T1000 (cell line): ENCODE measurements at places on chromosomes 12 and 14.
A peak's percentile ranks its signal among the peaks of the same experiment; 100 is the strongest.

DNA sequence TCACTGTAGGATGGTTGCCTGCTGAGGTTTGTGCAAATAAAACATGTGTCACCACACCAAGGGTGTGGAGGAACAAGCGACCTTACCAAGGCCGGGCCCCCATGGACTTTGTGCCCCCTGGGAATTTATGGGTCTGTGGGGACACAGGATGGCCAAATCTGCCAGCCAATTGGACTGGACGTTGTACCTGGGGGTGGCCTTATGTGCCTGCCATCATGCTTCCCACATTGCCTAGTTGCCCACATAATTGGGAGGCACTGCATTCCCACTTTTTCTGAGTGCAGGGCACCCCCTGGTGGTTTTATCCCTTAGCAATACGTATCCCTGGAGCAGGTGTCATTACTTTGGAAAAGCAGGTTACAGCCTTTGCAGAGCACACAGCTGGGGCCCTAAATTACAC is 92.6 kb upstream of the TMPO start:
- DNase-seq, result no peak

DNA sequence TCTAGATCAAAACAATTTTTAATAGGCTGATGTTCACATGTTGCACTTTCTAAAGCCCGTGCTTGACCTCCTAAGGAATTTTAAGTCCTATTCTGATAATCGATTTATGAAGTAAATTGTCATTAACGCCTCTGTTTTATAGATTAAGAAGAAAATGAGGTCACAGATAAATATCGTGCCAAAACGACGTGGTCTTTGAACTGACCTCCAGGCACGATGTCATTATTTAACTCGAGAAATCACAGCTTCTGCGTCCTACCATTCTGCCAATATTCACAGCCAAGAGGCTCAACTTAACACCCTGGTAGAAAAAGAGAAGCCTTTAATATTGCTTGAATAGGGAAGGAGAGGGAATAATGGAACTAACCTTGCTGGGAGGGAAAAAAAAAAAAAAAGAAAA is 888 bp upstream of the EEA1 start:
- no peak for DNase-seq

DNA sequence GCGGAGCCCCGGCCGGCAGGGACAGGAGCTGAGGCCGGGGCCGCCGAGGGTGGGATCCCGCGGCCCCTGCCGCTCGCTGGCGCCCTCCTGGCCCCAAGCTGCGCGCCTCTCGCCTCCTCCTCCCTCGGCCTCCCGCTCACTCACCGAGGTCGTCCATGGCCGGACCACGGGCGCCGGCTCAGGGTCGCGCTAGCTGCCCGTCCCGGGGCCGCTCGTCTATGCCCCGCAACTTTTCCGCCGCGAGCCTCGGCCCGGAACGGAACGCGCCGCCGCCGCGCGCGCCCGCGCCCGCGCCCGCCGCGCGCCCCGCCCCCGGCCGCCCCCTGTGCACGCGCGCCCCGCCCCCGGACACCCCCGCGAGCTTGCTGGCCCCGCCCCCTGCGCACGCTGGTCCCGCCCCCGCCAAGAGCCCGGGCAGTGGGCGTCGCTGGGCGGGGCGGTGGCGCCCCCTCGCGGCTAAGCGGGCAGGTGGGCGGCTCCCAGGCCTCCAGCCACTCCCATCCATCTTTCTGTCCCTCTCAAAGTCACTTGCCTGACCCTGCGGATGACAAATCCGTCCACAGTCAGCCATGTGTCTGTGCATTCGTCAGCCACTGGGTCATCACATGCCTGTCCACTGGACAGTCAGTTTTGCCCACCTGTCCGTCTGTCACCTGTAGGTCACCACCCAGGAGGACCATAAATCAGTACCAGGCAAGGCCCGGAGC is at the start of gene PXN:
Gene PXN (minus strand): TSS at position 258 of the 707 bp plus-strand sequence. CDS start 101 bp downstream, at position 157.
- peak; percentile 78 for DNase-seq

DNA sequence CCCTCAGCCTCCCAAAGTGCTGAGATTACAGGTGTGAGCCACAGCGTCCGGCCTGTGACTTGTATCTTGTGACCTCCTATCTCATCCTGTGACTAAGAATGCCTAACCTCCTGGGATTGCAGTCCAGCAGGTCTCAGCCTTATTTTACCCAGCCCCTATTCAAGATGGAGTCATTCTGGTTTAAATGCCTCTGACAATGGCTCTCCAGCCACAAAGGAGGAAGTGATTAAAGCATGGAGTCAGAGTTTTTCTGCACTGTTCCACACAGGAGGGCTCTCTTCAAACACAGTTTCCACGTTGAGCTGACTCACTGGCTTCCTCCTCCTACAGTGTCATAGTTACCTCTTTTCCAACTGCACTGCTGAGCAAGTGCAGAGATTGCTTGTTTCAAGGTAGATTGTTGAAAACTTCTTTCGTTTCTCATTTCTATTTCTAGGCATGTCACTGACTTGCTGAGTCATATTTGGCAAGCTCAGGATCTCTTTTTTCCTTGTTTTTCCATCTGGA is 383.8 kb downstream of the PCNX1 start:
- no peak for DNase-seq

GRCh38 chr14:26123459-26123858 is 474.4 kb downstream of the NOVA1 start:
- no peak for DNase-seq

GRCh38 chr12:130011611-130012385 is 108.0 kb upstream of the TMEM132D start:
- no peak for DNase-seq

GRCh38 chr14:24670594-24670993 is 36.6 kb upstream of the GZMB start:
- DNase-seq, result no peak

- DNase-seq, result no peak
These were observed 16.5 kb upstream of the SEL1L start for GRCh38 chr14:81550001-81550637.

DNA sequence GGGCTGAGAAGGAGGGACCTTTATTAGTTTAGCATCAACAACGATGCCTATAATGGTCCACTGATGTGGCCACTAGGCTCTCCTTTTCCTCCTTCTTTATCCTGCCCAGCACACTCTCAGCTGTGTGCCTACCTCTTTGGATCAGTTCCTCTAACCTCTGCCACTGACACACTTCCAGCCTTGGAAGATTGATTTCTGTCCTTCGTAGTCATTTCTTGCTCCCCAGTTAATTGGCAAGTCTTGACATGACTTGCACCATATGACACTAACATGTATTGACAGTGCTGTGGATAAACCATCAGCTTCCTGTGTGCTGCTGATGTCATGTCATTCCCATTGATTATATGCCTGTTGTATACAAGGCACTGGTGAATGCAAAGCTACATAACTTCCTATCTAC is 90.2 kb upstream of the PLEKHG7 start:
- no peak for DNase-seq

GRCh38 chr12:1890119-1890703 is 28.2 kb downstream of the CACNA2D4 start:
- DNase-seq, result no peak

- DNase-seq, result no peak
These were observed 111.1 kb upstream of the ARHGAP5 start for GRCh38 chr14:31965735-31966598.

GRCh38 chr12:126734296-126734695 is 1532.7 kb upstream of the TMEM132C start:
- no peak for DNase-seq

- no peak for DNase-seq
These were observed 298.6 kb downstream of the AKAP6 start for GRCh38 chr14:32627545-32628298.

GRCh38 chr14:44339231-44339630 is 167.9 kb downstream of the FSCB start:
- DNase-seq, result no peak

GRCh38 chr12:91009319-91009950 is 4.7 kb upstream of the EPYC start:
- DNase-seq, result no peak

DNA sequence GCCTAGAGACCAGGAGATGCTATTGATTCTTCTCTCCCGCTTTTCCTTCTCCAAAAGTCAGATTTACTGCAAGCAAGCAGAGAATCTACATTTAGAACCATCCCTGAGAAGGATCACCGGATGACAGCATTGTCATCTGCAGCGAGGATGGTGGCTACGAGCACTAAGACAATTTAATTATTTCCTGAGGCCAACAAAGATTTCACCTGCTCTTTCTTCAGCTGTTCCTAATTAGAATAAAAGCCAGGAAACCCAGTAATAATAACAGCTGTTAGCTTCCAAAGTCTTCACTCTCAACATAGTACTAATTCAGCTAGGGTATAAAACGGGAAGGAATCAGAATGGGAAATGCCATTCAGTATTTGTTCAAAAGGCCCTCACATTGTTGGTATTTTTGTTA is 53.3 kb downstream of the TMTC1 start:
- no peak for DNase-seq

DNA sequence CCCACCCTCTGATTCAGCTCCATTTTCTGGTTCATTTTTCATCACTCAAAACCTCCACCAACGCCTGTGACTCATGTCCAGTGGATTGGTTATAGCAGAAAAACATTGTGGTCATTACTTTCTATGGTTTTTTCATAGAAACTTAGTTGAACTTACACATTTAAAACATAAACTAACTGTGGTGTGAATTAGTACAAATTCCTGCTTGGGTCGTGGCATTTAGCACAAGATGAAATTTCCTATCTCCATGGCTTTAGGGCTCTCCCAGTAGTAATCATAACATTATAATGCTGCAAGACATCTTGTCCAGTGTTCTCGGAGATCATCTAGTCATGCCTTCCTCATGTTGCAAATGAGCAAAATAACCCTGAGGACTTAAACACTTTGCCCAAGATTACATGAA is 7.1 kb downstream of the RNASE7 start:
- DNase-seq, result no peak

DNA sequence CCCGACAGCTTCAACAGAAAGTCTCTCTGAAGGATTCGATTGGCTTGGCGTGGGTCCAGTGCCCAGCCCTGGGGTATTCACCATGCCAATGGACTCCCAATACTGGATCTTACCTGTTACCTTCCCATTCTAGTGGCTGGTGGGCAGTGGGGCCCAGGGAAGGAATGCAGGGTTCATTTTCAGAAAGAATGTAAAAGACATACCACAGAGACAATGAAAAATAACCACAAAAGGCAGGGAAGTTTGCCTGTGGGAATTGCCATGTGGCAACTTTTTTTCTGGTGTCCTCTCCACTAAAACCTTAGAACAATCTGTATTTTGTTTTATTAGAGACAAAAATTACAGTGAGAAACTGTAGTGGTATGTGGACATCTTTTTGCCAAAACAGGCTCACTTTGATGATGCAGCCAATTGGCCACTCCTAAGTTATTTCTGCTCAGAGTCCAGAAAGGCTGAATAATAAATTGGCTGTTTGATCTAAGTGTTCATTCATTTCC is 55.2 kb downstream of the PTGER2 start:
- DNase-seq, result no peak

GRCh38 chr12:101823039-101823438 is 7.7 kb downstream of the GNPTAB start:
- no peak for DNase-seq

DNA sequence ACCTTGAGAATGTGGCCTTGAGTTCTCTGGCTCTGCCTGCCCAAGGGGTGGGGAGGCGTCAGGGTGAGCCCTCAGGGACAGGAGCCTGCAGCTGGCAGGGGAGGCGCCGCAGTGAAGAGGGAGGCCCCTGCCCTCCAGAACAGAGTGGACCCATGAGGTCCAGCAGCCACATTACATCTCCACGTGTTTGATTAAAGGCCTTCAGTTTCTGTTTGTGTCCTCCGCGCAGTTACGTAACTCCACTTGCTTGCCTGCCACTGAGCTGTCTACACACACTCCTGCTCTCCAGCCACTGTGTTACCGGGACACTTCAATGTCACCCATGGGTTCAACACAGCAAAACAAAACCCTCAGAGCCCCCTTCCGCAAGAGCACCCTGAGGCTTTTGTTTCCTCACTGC is 70.4 kb downstream of the CHGA start:
- no peak for DNase-seq

DNA sequence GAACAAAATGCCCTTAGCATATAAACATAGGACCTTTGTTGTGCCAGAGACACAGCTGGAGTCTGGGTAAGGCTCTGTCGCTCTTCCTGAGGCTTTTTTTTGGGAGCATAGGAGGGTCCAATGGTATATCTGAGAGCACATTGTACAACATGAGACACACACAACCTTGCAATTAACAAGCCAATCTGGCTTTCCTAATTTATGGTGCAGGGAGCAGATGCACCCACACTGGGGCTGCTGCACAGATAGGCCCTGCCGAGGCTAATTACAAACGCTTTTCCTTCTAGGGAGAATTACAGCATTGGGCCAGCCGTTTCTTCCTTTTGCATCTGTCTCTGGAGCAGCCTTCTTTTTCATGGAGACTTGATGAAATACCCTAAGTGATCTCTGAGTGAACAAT is 75.0 kb upstream of the OVCH1 start:
- DNase-seq, result no peak

DNA sequence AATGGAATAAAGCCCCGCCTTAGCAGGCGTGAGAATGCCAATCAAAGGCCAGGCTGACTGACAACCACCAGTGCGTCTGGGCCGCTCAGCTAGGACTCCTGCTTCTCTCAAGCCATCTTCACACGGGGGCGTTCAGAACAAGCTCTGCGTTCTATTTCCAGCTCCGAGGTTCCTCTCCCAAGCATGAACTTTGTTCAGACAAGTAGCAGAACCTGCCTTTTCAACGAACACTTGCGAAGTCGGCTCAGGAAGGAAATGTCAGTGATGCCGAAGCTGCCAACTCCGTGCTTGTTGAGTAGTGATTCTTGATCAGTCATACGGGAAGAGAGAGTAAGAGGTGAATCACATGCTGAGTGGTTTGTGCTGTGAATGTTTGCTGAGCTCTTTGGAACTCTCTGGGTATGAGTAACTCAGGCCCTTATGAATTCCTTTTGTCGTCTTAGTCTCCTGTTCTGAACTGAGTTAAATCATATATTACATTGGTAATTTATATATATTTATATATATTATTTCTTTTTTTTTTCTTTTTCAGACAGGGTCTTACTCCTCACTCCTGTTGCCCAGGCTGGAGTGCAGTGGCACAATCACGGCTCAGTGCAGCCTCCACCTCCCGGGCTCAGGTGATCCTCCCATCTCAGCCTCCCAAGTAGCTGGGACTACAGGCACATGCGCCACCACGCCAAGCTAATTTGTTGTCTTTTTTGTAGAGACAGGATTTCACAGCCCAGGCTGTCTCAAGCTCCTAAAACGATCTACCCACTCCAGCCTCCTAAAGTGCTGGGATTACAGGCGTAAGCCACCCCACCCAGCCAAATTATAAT is 29.4 kb upstream of the BCL7A start:
- peak; percentile 100 for DNase-seq

GRCh38 chr12:116152268-116152667 is 125.2 kb downstream of the MED13L start:
- peak; percentile 27 for DNase-seq

DNA sequence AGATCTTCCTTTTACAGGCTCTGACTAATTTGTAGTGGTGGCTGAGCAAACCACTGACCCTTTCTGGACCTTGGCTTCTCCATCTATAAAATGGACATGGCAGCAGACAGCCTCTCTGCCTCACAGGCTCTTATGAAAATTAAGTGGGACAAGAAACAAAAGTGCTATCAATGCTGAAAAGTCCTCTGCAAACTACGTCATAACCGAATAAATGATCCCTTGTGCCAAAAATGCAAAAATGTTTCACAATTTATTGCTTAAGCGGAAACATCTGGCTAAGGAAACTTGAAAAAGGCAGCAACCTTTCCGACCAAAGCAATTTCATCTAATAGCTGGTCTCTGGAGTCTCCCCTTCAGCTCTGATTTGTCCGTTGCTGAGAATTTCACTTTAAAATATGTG is 108.5 kb upstream of the PLXNC1 start:
- no peak for DNase-seq

- no peak for DNase-seq
These were observed 428.1 kb downstream of the ZFP36L1 start for GRCh38 chr14:68364792-68365192.

- DNase-seq, result no peak
These were observed 31.3 kb upstream of the PPM1A start for GRCh38 chr14:60217713-60218112.

- no peak for DNase-seq
These were observed 198.3 kb upstream of the AMIGO2 start for GRCh38 chr12:47277972-47278448.
